ENCODE measurements at places on chromosomes 13 and 19. TPM values are rescaled to one million over a fixed set of nuclear protein-coding genes. Genes with fewer than 3 reads are reported as not detected.

DNA sequence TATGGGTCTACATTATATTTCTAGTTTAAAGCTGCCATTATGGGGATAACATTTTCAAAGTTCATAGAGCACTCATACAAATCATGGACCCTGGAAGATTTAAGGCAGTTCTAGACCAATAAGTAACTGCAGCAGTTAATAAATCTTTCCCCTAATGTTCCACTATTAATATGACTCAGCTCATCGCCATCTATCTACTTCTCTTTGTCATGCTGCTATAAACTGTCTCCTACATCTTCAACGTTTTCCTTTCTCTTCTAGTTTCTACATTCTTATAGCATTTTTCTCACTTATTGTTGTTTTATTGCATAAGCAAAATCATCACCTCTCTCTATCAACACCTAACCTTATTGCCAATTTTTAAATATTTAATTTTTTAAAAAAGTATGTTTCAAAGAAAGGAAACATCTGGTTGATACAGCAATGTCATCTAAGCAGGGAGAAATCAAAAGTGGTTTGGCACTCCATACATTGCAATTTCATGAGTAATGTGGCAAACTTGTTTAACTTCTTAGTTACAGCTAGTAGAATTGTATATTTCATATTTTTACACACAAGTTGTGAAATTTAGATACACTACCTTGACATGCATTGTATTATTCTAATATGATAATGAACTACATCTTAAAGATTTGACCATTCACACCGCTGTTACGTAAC is 1500.4 kb upstream of the MIR17HG start:
- DNase-seq: no peak

The TGFB1 gene
- 54.6 TPM for total RNA-seq

The LYPD3 gene
- 3.6 TPM for total RNA-seq

The CATSPERD gene
- total RNA-seq: not detected

The RGS9BP gene
- 0.54 TPM for total RNA-seq

The ERICH4 gene
- total RNA-seq: not detected

DNA sequence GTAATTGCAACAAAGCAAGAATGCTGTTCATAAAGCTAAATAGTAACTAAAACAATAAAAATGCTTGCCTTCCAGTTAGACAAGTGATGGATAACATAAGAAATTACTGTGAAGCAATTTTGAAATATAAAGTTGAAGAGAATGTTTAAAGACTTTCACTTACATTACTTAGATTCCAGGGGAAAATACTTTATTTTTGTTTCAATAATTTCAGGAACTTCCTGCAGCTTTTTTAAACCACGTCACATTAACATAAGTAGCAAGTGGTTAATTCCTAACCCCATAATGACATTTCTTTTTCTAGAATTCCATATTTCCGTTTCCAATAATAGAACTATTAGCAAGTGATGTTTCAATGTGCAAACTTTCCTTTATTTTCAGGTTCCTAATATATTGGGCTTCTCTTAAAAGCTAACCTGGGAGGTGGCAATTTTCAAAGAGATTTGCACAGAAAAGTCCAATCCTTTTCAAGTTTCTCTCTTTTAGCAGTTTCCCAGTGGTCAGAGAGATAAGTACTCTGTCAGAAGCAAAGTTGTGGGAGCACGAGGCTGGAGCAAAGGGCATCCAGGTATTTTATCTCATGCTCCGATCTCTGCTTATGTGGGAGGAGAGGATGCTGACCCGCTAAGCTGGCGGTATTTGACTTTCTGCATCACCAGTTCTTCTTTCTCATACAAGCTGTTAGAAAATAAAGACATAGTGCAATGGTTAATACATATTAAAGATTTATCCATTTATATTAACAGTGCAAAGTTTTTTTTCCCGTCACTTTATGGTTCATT is 1025.3 kb downstream of the EFNB2 start:
- no peak for DNase-seq

The ICAM4 gene
- total RNA-seq: not detected

The CTXN1 gene
- total RNA-seq: 56.0 TPM

GRCh38 chr13:31311921-31312320 is 112.1 kb downstream of the B3GLCT start:
- no peak for DNase-seq

DNA sequence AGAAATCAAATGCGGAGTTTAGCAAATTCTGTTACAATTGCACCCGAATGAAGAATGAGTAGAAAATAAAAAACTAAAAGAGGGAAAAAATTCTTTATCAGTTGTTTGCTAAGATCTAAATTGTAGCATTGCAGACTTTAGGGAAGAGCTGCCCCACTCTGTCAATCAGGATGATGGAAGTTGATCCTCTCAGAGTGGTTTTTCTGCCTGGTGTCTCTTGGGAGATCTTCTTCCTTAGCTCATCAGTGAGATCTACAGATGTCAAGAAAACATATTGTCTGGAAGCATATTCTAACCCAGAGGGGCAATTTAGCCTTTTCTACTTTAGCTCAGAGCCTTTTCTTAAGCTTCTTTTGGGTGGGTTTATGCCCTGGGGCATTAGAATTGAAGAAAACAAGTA is 223.2 kb upstream of the PCDH17 start:
- no peak for DNase-seq

The EXOC3L2 gene
- total RNA-seq: not detected

DNA sequence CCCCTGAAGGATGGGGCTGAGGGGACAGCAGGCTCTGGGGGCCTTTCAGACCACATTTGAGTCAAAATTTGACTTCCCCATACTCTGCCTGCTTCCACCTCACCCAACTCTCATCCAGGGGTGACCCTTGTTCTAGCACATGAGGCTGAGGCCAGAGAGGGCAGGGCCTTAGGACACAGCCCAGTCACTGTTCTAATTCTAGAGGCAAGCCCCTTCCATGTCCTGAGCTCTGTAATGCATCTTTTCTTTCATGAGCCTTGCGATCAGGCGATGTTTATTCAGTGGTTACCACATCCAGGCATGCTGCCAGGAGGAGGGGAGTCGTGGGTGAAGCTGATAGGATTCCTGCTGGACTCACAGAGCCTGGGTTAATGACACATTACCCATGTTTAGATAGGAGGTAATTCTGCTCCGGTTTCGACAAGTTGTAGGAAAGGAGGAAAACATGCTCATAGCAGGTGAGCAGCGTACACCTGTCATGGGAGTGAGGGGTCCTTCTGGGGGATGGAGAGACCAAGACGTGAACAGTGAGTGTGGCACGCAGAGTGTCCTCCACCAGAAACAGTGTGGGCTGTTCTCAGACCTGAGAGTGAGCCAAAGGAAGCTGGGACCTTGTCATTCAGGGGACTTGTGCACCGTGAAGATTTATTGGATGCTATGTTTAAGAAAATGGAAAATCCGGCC is 9.3 kb downstream of the RPS9 start:
- DNase-seq: peak; percentile 40

- no peak for DNase-seq
Observed at GRCh38 chr13:59774491-59774971, 389.2 kb downstream of the DIAPH3 start.

GRCh38 chr13:104442536-104442935 is 1376.3 kb upstream of the SLC10A2 start:
- DNase-seq: no peak

The TDRD12 gene
- 0.30 TPM for total RNA-seq

GRCh38 chr19:5585461-5586299 is 17.9 kb upstream of the TINCR start:
- no peak for DNase-seq

GRCh38 chr13:75339635-75340374 is 142.2 kb downstream of the TBC1D4 start:
- no peak for DNase-seq

GRCh38 chr19:11699931-11700794 is 38.6 kb downstream of the ZNF823 start:
- DNase-seq: peak; percentile 38

DNA sequence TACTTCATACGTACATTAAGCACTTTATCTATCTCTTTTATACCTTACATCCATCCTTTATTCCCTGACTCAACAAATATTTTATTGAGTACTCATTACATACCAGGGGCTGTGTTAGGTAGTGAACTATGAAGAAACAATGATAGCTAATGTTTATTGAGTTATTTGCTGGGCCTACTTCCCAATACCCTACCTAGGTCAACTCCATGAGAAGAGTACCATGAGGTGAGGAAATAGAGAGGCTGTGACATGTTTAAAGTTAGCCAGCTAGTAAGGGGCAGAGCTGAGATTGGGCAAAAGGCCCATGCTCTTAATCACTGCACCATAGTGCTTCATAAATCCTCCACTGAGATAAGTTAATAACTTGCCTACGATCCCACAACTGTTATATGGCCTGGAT is 79.9 kb downstream of the FREM2 start:
- DNase-seq: no peak

GRCh38 chr13:109840201-109840892 is 54.0 kb upstream of the IRS2 start:
- DNase-seq: peak; percentile 66

GRCh38 chr13:38395497-38395788 is 45.8 kb downstream of the UFM1 start:
- no peak for DNase-seq

DNA sequence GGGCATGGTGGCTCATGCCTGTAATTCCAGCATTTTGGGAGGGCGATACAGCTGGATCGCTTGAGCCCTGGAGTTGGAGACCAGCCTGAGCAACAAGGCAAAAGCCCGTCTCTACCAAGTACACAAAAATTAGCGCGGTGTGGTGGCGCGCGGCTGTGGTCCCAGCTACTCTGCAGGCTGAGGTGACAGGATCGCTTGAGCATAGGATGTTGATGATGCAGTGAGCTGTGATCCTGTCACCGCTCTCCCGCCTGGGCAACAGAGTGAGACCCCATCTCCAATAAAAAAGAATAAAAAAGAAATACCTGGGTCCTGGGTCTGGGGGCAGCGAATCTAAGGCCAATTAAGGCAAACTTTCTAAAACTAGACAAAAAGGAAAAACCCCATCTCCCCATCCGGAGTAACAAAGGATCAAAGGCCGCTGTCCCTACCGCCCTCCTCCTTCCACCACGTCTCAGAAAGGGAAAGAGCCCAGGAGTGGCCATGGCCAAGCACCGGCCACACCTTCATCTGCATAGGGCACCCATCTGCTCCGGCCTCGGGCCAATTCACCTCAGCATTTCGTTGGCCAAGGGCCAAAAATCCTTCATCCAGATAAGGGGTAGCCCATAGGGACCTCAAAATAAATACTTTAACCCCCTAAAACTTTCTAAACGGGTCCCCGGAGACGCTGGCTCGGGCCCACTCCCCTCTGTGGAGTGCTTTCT is 851 bp downstream of the ZNF320 start:
- no peak for DNase-seq

- no peak for DNase-seq
Observed at GRCh38 chr19:35344511-35345031, 3.1 kb upstream of the FFAR1 start.

GRCh38 chr13:113884821-113885220 is 20.9 kb upstream of the GAS6 start:
- no peak for DNase-seq

The MED16 gene
- total RNA-seq: 73.6 TPM

The ZNF570 gene
- total RNA-seq: not detected

DNA sequence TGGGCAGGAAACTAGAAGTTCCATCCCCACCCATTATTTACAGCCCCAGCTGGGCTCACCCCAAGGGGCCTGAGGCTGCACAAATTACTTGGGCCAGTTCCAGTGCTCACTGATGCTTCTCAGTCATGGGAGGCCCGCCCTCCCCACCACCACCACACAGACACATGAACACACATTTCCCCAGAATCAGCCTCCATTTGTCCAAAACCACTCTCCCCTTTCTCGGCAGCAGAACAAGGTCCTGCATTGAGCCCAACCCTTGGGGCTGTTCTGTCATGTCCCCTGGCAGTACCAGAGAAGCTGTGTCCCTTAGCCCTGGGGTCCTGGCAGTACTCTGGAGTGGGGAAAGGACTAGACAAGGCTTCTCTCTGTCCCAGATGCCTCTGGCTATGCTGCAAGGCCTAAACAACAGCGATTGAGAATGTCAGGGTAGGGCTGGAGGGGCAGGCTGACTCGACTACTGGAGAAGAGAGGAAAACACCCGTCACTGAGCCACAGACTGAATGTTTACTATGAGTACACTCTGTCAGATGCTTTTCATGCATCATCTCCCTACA is 21.8 kb downstream of the SAMD4B start:
- DNase-seq: no peak

DNA sequence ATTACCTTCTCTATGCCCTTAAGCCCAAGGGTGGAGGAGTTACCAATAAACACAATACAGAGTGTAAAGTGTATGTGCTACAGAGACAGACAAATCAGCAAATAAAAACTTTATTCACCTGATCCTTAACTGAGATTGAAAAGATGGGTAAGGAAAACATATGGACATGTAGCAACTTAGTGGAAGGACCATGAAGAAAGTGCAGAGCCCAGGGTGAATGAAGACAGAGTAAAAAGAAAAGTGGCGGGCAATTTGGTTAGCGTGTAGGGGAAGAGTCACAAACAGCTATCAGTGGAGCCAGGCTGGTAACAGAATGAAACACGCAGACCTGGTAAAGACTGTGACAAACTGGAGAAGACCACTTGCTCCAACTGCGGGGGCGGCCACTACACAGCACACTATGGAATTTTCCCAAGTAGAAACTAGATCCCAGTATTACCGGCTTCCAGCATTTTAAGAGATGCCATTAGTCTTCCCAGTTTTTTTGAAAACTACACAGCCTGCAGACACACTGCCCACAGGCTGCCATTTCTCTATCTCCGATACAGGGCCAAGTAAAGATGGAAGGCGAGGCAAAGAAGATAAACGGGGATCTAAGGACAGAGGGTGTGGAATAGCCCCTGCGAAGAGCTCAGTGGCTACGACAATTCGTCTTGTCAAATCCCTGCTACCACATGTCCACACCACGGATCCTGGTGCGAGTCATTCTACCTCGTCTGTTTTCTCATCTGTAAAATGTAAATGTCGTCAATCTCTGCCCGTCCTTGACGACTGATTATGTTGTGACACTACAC is 1.2 kb downstream of the UQCRFS1 start:
- no peak for DNase-seq

GRCh38 chr13:42551611-42552010 is 22.3 kb upstream of the TNFSF11 start:
- no peak for DNase-seq

GRCh38 chr19:10878253-10878652 is 6.9 kb downstream of the CARM1 start:
- no peak for DNase-seq

DNA sequence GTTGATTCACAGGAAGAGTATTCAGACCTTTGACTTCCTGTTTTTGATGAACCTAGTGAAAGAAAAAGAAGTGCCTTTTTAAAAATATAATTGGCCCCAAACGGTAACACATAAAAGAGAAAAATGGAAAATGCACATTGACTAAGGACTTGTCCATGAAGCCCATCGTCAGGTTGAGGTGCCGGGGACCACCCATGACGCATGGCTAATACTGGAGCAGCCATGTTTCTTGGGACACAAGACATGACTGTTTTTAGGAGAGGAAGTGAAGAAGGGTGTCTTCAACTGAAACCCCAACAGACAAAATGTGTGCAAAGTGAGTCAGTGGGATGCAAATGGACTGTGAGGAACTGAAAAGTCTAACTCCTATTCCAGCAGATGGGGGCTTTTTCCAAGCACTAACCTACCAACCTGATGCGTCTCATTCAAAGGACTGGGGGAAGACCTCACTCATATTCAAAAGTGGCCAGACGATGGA is 459.4 kb downstream of the FOXO1 start:
- DNase-seq: no peak

All from HCT116 (cell line).